Cardiac septum (tissue), 1 donor: ENCODE measurements at places on chromosomes 16 and 17.

GRCh38 chr17:49963309-49963625 lies 5.7 kb upstream of the DLX4 start:
- no peak for DNase-seq

DNA sequence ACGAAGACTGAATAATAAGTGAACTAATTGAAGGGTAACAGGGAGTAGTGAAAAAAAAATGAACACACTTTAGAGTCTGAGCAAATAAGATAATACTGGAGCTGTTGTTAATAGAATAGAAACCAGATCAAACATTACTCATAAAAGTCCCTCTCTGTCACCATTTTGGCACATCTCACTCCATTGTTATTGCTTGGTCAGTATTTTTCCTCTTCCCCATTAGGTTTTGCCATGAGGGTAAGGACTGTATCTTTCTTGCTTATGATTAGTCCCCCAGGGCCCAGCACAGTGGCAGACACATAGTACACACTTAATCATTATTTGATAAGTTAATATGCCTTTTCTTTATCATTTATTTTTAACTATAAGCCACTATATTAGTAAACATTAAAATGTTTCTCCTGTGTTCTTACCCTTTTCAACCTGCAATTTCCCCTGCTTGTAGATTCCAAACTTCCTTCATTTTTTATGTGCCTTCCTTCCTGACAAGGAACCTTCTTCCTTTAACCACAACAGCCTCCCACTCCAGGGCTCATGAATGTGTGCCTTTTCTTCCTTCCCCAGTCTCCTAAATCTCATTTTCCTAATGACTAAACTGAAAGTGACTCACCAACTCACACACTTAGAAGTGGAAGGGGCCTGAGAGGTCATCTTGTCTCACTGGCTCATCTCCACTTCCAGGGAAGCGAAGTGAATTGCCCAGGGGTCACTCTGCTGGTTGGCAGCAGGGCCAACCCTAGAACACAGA lies 88.2 kb upstream of the HAS3 start:
- no peak for DNase-seq

- no peak for DNase-seq
These were observed 108.7 kb downstream of the SMG6 start for GRCh38 chr17:2194889-2195335.

GRCh38 chr16:59046335-59046734 lies 312.2 kb upstream of the GOT2 start:
- no peak for DNase-seq

GRCh38 chr16:50388496-50388895 lies 19.7 kb upstream of the BRD7 start:
- no peak for DNase-seq

DNA sequence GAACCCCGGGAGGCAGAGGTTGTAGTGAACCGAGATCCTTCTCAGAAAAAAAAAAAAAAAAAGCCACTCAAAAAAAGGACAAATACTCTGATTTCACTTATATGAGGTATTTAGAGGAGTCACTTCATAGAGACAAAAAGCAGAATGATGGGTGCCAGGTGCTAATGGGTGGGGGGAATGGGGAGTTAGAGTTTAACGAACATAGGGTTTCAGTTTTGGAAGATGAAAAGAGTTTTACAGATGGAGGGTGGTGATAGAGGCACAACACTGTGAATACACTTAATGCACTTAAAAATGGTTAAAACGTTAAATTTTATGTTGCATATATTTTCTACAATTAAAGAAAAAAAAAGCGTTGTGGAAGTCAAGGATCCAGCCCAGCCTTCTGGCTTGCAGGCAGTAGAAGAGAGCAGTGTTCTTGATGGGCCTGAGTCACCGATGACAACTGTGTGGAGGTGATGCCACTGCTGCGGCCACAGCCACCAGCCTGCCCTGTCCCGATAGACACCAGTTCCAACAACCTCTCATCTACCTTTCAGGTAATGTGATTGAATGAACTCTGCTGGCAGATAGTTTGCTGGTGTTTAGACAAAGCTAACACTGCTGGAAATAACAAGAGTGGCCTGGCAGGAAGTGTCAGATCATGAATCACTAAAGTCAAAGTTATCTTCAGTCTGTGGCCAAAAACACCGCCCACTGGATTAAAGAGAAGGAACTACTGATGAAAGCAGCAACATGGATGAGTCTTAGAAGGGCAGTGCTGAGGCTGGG lies 49.9 kb upstream of the COX10 start:
- no peak for DNase-seq

DNA sequence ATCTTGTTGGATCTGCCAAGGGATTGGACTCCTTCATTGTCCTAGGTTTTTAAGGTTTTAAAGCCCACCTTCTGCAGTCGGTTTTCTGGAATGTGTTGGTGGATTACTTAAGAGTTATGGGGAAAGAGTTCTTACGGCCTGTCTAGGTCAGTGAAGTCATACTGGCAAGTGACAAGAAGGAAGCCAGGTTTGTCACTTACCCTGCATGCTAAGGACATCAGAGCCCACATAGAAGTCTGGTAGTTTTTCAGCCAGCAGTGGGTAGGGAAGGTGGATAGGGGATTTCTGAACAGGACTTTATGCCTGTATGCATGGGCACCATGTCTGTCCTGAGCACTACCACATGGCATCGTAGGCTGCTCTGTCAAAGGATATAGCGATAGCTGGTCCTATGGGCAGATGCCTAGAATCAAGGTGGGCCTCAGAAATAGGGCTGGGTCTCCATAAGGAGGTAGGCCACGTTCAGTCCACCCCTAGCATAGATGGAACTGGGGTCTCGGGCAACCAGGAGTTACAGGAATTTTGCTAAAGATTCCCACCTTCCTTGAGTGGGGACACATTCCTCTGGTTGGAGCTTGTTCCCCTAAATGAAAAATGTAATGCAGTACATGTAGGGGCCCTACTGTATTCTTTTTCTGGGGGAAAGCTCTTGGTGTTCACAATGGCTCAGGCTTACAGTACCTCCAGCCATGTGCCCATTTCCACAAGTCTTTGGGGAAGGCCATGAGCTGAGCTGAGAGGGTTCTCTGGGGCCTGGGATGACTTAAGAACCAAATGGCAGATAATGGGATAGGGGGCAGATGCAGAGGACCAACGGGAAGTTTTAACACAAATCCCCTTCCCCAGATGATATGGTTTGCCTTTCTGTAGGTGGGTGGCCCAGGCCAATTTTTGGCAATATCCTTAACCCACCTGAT lies 27.5 kb downstream of the TRPV2 start:
- no peak for DNase-seq

DNA sequence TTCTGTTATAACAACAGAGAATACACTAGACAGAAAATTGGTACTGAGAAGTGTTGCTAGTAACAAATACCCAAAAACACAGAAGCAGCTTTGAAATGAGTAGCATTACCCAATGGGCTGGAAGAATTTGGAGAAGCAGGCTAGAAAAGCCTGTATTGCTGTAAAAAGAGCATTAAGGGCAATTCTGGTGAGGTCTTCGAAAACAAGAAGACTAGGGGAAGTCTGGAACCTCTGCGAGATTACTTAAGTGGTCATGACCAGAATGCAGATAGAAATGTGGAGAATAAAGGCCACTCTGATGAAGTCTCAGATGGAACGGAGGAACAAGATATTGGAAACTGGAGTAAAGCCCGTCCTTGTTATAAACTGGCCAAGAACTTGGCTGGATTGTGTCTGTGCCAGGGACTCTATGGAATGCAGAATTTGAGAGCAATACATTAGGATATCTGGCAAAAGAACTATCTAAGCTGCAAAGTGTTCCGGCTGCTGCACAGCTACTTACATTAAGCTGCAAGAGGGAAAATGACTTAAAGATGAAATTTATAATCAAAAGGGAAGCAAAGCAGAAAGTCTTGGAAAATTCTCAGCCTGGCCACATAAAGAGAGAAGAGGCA lies 44.9 kb upstream of the PEMT start:
- DNase-seq = no peak

- DNase-seq = no peak
These were observed 47.9 kb downstream of the SCPEP1 start for GRCh38 chr17:57025876-57026275.

- no peak for DNase-seq
These were observed 17.5 kb downstream of the SOCS1 start for GRCh38 chr16:11238272-11239202.

GRCh38 chr16:275786-276232 lies at the start of gene RGS11:
TSS of gene RGS11 (minus strand) at chr16:275944. CDS start at chr16:275911, 33 bp downstream.
- DNase-seq = no peak

DNA sequence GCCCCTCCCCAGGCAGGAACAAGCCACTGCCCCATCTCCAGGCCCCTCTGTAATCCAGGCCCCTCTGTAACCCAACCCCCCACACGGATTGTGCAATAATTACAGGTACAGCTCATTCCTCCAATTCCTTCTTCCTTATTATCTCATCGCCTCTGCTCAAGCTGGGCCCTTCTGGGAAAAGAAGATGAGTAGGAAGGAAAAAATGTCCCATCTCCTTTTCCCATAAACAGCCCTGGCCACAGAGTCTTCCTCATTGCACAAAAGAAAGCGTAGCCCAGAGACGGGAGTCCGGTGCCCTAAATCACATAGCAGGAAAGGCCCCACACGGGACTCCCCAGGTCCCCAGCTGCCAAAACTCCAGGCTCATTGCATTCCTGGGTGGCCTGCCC lies 3.6 kb upstream of the LITAFD start:
- no peak for DNase-seq

DNA sequence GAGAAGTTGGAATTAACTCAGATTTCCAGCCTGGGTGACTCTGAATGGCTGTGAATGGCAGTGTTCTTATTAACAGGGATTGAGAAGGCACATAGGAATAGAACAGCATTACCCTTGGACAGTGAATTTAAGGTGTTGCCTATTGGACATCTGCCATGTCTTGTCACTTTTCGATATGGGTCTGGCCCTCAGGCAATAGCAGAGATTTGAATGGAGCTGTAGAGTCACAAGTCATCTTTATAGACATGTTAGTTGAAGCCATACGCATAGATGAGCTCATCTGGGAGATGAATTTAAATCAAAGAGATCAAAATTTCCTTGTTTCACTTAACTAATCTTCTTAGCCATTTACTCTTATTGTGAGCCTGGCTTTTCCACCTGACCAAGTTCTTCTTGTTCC lies 14.9 kb upstream of the DHRS11 start:
- DNase-seq = no peak

DNA sequence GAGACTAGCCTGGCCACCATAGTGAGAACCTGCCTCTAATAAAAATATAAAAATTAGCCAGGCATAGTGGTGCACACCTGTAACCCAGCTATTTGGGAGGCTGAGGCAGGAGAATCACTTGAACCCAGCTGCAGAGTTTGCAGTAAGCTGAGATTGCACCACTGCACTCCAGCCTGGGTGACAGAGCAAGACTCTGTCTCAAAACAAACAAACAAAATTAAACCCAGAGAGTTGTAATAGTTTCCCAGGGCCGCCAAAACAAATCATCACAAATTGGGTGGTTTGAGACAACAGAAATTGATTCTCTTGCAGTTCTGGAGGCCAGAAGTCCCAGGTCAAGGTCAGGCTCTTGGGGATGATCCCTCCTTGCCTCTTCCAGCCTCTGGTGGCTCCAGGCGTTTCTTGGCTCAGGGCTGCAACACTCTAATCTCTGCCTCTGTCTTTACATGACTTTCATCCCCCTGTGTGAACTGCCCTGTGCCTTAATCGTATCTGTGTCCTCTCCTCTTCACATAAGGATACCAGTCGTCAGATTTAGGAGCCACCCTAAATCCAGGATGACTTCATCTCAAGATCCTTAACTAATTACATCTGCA lies 100.3 kb upstream of the NOL11 start:
- DNase-seq = peak; percentile 4

GRCh38 chr17:27259356-27259755 lies 34.6 kb upstream of the WSB1 start:
- DNase-seq = no peak

- no peak for DNase-seq
These were observed 637 bp downstream of the PLCG2 start for GRCh38 chr16:81779536-81780320.

DNA sequence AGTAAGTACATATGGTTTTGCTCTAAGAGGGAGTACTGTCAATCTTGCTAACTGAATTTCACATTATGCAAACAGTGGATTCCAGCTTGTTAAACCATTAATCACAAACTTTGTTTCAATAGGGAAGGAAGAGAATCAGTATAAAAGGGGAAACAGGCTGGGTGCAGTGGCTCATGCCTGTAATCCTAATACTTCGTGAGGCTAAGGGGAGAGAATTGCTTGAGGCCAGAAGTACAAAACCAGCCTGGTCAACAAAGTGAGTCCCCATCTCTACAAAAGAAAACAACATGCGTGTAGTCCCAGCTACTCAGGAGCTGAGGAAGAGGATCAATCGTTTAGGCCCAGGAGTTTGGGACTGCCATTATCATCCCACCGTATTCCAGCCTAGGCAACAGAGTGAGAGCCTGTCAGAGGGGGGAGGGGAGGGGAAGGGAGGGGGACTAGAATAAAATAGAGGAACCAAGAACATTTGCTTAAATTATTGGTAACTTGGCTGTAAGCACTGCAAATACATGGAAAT lies 65.7 kb downstream of the FBXL20 start:
- no peak for DNase-seq

DNA sequence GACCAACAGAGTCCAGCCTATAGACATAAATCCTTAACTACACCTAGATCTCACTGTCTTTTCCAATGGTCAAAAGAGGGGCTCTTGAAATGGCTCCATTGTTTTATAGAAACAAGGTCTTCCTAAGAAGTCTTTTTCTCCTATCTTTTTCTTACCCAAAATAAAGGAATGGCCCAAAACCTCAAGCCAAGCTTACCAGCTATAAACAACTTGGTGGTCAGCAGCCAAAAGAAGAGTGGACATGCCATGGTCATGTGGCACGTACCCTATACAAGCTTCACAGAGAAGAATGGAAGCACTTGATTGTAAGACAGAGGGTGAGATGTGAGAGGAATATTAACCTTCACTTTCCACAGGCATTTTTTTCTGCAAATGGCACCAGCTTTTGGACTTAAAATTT lies 82.1 kb upstream of the GNAO1 start:
- no peak for DNase-seq

- DNase-seq = no peak
These were observed 15.7 kb downstream of the C16orf74 start for GRCh38 chr16:85735225-85735635.

- DNase-seq = no peak
These were observed 470 bp downstream of the TRPV3 start for GRCh38 chr17:3556916-3557767.

GRCh38 chr17:72764632-72765041 lies 327.9 kb downstream of the SLC39A11 start:
- no peak for DNase-seq
